Psoas muscle (tissue), 8 donors: ENCODE measurements at places on chromosomes 7 and 10. TPM values are rescaled to one million over a fixed set of nuclear protein-coding genes. Genes with fewer than 3 reads are reported as not detected.

GRCh38 chr7:131745390-131746248 lies 189.2 kb upstream of the PODXL start:
- H3K4me1 ChIP-seq, result no peaks in the 10 kb centered on the region
- no peak overlapping the region for H3K27ac ChIP-seq
- DNase-seq, result peak; percentile 21
- H3K27me3 ChIP-seq, result no peaks in the 10 kb centered on the region
- no peaks in the 10 kb centered on the region for H3K36me3 ChIP-seq
- H3K4me3 ChIP-seq, result no peak overlapping the region

DNA sequence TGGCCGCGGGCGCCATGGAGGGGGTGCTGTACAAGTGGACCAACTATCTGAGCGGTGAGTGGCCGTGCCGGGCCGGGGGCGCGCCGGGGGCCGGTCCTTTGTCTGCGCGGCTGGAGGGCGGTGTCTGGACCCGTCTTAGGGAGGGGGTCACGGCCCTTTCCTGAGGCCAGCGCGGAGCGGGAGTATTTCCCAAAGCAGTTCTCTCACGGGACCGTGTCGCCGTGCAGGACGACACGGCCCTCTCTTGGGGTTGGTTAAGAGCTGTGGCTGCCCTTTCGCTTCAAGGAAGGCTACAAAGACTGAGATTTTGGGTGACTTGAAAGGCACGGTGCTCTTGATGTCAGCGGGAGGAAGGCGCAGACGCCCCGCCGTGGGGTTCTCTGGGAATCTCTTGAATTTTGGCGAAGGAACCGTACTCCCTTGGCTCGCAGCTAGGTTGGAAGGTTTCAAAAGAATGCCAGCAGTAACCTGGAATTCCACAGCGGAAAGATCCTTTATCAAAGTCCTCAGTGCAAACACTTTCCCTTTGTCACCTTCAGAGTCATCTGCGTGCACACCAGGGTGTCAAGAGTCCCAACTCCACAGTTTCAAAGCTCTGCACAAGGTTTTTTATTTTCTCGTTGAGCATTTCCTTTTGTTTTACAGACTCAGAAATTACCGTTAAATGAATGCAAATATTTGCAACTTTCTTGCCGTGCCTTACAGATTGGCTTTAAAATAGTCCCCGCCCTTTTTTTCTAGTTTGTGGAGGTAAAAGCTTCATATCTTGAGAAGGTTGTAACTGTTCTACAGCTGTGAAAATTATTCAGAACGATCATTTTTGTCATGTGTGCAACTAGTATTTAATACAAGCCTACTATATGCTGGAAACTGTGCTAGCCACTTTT lies 780 bp downstream of the PLEKHA8 start:
- no peaks in the 10 kb centered on the region for H3K27me3 ChIP-seq
- DNase-seq, result no peak
- H3K4me1 ChIP-seq, result peaks cover 38% of the 10 kb centered on the region

Gene NODAL
- total RNA-seq, result not detected

- H3K27ac ChIP-seq, result no peak overlapping the region
- no peaks in the 10 kb centered on the region for H3K27me3 ChIP-seq
- peaks cover 15% of the 10 kb centered on the region for H3K4me1 ChIP-seq
- no peak overlapping the region for H3K4me3 ChIP-seq
Measured at GRCh38 chr10:3141351-3142005, 31.1 kb downstream of the PITRM1 start.

DNA sequence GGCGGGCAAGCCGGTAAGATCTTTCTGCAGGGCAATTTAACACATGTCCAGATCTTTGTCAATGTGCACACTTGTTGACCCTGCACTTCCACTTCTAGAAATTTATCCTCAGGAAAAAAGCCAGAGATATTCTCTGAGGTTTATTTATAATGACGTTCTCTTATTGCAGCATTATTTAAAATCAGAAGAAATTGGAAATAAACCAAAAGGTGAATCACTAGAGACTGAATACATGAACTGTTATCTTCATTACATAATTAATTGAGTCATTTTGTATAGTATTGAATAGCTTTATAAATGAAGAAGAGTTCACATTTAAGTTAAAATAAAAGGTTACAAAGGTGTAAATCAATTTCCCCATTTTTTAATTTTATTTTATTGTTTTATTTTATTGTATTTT lies 16.3 kb upstream of the SAR1A start:
- no peaks in the 10 kb centered on the region for H3K36me3 ChIP-seq
- no peaks in the 10 kb centered on the region for H3K27me3 ChIP-seq
- no peak overlapping the region for H3K27ac ChIP-seq
- H3K4me3 ChIP-seq, result no peak overlapping the region
